Posterior cingulate gyrus (tissue), 11 donors: ENCODE measurements at places on chromosomes 7 and 10.

GRCh38 chr10:48807791-48808470, 123.3 kb downstream of the WDFY4 start:
- DNase-seq, result no peak

GRCh38 chr7:33504266-33504665, 374.9 kb downstream of the BBS9 start:
- no peak for DNase-seq

DNA sequence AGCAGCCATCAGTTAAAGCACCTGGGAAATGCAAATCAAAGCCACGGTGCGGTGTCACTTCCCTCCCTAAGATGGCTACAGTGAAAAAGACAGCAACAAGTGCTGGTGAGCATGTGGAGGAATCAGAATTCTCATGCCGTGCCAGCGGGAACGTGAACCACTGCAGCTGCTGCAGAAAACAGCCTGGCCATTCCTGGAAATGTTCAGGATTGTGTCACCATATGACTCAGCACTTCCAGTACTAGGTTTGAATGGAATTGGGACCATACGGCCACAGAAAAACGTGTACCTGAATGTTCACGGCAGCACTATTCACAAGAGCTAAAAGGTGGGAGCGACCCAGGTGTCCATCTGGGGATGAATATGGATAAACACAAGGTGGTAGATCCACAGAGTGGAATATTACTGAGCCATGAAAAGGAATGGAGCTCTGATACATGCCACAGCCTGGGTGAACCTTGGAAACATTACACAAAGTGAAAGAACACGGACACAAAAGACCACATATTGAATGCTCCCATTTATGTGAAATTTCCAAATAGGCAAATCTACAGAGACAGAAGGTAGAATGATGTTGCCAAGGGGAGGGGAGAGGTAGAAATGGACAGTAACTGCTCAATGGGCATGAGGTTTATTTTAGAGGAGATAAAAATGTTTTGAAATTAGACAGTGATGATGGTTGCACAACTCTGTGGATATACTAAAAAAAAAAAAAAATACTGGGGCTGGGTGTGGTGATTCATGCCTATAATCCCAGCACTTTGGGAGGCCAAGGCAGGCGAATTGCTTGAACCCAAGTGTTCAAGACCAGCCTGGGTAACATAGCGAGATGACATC, 61.6 kb downstream of the MICALL2 start:
- no peak for DNase-seq

DNA sequence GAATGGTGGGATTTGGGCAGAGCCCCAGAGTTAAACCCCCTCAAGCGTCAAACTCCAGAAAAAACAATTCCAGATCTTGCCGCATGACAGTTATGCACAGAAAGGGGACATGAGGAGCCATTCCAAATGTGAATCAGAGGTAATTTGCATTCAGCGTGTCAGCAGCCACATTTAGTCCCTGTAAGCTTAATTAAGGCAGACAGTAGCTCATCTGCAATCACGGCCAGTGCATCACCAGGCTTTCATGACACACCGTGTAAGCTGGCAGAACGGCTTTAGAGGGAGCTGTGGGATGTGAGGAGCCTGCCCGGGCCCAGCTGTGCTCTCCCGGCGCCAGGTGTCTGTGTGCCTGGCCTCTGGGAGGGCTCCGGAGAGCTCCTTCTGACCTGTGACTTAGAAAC, 18.7 kb upstream of the PRKAG2 start:
- peak; percentile 95 for DNase-seq

GRCh38 chr10:69092959-69093850, 5.3 kb downstream of the SRGN start:
- no peak for DNase-seq

GRCh38 chr7:100266576-100267354, 40.7 kb upstream of the SPDYE3 start:
- no peak for DNase-seq

DNA sequence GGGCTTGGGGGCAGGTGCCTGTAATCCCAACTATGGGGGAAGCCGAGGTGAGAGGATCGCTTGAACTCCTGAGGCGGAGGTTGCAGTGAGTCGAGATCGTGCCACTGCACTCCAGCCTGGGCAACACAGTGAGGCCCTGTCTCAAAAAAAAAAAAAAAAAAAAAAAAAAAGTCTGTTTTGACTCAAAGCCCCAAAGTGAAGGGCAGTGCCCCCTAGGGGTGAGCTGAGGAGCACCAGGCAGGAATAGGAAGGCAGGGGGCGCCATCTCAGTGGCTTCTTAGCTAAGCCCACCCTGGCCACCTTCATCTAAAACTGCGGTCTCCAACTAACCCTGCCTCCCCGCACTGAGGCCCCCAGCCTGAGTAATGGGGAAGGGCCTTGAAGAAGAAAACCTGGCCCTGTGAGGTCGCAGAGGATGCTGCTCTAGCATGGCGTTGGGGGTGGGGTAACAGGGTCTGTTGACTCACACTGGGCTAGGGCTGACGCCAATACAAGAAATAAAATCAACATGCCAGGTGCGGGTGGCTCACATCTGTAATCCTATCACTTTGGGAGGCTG, 9.8 kb downstream of the PODXL start:
- DNase-seq, result no peak

GRCh38 chr10:113131613-113132261, 181.7 kb downstream of the TCF7L2 start:
- DNase-seq, result no peak

DNA sequence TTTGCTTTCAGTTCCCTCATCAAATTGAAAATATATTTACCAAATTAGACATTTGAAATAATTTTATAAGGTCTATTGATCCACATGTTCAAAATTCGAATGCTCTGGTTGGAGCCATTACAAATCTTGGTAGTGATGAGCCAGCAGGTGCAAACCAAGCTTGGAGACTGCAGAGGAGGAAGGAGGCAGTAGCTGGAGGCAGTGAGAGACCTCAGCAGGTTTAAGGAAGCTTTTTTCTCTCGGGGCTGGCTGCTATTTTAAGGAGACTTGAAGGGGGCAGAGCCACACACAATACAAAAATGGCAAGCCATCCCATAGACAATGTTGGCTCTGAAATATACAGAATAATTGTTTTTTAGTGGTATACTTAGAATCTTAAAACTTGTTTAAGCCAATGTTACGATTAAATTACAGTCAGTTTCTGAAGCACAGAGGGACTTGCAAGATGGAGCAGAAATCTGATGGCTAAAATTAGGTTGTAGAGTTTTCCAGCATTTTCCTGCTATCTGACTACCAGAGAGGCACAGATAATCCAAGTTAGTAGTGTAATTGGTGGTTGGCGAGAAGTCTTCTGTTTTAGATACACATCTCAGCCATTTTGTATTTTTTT, 185.8 kb downstream of the SNX10 start:
- DNase-seq, result no peak

GRCh38 chr10:121614613-121615434, 16.6 kb upstream of the FGFR2 start:
- no peak for DNase-seq

DNA sequence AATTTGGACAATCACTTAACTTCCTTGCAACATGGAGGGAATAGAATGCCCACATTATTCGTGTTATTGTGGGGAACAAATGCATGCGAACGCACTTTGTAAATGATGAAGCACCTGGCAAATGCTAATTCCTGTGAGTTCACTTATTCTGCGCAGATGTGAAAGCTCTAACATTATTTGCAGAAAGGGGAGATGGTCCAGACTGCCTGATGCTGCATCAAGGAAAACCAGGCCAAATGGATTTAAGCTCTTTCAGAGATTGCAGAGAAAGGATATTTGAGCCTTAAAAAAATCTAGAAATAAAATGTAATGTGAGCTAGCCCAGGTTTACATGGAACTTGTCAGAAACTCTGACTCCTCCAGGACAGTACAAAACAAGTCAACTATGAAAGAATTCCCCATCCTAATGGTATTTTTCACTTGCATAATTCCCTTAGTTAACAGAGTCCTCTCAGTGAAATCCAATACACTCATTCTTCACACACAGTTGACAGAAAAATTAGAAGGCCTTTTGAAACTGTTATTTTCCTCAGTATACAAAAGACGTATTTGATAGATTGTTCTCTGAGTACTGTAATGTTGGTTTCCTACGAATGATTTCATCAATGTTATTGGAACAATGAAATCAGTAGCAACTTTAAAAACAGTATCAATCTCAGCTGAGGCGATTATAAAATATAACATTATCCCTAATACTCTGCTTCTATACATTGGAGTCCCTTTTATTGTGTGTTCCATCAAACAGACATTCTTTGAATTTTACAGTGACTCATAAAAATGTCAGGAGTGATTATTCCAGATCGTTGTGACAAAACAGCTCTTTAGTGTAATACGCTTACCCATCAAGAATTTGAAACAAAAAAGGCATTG, 136.3 kb upstream of the ANK3 start:
- DNase-seq, result no peak

DNA sequence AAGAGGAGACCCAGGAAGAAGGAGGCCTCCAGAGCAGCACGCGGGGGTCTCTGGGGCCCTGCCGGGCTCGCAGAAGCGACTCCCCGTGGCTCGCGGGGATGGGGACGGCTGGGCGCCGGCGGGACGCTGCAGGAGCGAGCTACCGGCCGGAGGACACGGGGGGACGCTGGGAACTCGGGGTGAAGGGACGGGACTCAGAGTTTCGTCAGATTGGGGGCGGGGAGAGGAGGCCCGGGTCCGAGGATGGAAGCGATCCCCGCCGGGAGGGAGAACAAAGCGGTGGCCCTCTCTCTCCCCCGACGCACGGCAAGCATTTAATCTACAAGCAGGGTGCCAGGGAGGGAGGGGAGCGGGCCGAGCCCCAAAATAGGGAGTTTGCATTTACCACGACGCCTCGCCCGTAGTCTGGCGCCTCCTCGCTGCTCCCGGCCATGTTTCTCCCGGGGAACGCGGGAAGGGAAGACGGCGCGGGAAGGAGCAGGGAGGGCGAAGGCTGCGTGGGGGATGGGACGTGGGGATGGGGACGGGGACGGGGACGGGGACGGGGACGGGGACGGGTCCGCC, at the start of gene PRTFDC1:
PRTFDC1 (minus strand) TSS at position 464 of the 564 bp plus-strand sequence; CDS start at position 433, 31 bp downstream.
- peak; percentile 77 for DNase-seq

DNA sequence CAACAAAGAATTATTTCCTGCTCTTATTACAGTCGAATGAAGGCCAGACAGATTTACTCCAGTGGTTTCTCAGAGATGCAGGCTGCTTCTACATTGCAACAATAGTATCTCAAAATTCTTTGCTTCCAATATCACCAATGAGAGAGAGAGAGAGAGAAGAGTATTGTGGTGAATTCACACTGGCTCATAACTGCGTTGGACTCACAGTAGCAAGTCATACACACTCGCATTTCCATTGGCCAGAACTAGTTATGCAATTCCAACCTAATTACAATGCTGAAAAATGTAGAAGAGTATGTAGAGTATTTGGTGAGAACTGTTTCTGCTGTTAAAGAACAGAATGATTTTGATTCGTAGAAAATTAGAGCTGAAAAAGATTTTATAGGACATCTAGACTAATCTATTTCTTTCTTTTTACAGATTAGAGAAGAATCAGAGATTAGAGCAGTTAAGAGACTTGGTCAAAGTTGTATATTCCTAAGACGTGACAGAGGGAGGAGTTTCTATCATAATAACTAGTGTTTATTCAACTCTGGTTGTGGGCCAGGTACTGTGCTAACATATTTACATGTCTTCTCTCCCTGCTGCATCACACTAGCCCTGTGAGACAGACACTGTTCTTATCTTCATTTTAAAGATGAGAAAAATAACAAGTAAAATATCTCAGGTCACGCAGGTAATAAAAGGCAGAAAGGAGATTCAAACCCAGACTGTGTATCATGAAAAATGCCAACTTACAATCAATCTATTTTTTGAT, 34.6 kb upstream of the PDK4 start:
- DNase-seq, result no peak

GRCh38 chr7:66627881-66628360, 760 bp upstream of the KCTD7 start:
- no peak for DNase-seq

- DNase-seq, result no peak
These were observed 39.3 kb upstream of the DUSP5 start for GRCh38 chr10:110458266-110458920.

- DNase-seq, result no peak
These were observed 31.1 kb downstream of the SLC26A4 start for GRCh38 chr7:107691716-107692115.

DNA sequence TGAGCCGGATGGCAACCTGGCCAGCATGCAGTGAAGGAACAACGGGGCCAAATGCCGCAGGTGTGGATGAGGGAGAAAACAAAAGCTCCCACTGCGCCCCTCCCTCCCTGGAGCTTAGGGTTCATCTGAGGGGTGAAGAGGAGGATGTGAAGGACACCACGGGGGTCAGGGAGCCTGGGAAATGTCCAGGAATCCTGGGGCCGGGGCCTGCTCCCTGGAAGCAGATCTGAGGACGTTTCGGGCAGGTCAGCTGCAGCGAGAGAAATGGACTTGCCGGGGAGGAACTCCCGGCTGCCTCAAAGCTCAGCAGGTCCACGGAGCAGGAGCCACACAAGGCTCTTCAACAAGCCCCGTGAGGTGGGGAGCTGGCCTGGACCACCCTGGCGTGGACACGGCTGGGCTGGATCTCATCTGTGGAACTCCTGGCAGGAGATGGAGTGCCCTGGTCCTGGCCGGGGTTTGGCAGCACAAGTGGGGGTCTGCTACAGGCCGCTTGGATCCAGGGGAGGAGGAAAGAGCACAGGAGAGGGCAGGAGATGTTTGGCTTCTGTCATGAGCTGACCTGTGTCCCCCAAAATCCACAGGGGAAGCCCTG, 585.0 kb downstream of the PTPRN2 start:
- DNase-seq, result no peak

DNA sequence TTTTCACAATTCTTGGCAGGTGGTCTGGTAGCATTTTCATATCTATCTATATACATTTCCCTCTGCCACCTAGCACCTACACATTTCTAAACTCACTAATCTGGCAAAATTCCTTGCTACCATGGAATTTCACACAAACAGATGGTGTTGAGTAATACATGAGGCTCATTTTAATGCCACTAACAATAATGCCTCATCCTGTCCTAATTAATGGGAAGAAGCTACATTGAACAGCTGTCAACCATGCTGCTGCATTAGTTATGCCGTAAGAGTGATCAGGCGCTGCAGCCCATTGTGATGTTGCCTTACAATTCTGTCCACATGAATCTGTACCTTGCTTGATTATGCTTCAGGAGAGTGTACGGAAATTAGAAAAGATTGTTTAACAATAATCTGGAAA, 23.2 kb downstream of the COL1A2 start:
- DNase-seq, result no peak

DNA sequence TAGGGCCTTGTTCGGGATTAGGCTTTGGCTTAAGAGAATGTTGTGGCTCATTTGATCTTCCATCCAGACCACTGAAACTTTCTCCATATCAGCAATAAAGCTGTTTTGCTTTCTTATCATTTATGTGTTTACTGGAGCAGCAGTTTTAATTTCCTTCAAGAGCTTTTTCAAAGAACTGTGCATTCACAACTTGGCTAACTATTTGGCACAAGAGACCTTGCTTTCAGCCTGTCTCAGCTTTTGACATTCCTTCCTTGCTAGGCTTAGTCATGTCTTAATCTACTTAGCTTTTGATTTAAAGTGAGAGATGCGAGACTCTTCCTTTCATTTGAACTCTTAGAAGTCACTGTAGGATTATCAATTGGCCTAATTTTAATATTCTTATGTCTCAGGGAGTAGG, 19.1 kb upstream of the AKR1B1 start:
- no peak for DNase-seq
